ENCODE measurements at places on chromosomes 7 and 10.
A peak's percentile ranks its signal among the peaks of the same experiment; 100 is the strongest.

GRCh38 chr7:133491846-133492652, 239.2 kb downstream of the EXOC4 start:
- DNase-seq = peak; percentile 46

- DNase-seq = no peak
These were observed 3.8 kb upstream of the POLD2 start for GRCh38 chr7:44127161-44127560.

DNA sequence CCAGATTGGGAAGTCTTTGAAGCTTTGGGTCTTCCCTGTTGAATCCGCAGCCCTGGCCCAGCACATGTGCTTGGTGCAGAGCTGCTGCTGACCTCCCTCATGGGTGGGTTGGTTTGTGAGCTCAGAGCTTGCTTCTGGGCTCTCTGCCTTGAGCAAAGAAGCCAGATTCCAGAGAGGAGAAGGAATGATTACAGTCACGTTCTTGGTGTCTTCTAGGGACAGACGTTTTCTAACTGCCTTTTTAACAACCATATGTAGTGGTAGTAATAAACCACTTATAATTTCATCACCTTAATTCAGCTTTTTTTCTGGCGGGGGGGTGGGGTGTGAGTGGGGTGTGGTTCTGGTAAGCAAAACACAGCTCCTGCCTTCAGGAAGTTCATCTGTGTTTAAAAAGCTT, 39.5 kb downstream of the LRMDA start:
- DNase-seq = no peak

DNA sequence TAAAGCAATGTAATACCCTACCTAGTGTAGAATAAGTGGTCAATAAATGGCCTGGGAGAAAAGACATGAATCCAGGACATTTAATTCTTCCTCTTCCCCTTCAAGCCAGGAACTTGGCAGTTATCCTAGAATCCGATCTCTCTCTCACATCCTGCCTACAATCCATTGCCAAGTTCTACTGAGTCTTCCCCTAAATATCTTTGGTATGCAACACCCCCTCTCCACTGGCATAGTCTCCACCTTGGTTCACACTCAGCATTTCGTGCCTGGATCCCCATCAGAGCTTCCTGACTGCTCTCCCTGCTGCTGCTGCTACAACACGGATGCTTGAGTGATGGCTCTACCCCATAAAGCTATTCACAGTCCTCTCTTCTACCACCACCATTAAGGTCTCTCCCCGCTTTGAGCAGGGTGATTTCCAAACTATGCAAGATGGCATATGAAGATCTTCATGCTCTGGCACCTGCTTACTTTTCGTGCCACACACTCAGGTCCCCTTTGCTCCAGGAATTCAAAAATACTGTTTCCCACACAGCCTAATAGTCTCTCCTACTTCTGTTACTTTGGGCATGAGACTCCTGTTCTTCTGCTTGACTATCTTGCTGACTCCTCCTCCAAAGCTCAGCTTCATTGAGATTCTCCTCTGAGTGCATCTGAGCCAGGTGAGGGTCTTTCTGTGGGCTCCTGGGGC, 4.8 kb downstream of the ANK3 start:
- peak; percentile 94 for DNase-seq

GRCh38 chr10:14592026-14592425, 182.7 kb downstream of the FAM107B start:
- no peak for DNase-seq

GRCh38 chr10:99869581-99870122, 87.2 kb downstream of the ABCC2 start:
- DNase-seq = no peak

- no peak for DNase-seq
These were observed 90.4 kb downstream of the KIAA1549 start for GRCh38 chr7:138890499-138891445.

GRCh38 chr10:5545778-5546710, 21.3 kb downstream of the CALML3 start:
- DNase-seq = peak; percentile 78

GRCh38 chr10:5723692-5724091, 39.1 kb downstream of the TASOR2 start:
- peak; percentile 43 for DNase-seq

- no peak for DNase-seq
These were observed 525.8 kb downstream of the ZNF33B start for GRCh38 chr10:42112331-42113157.

- no peak for DNase-seq
These were observed 112.7 kb downstream of the CPXM2 start for GRCh38 chr10:123778719-123779517.

Measured in amniotic epithelial cell (primary cell).